ENCODE measurements at places on chromosomes 1 and 21.

GRCh38 chr1:156944268-156944667 is 23.8 kb downstream of the LRRC71 start:
- no peak for DNase-seq

GRCh38 chr21:16578912-16579311 is 849.1 kb downstream of the USP25 start:
- DNase-seq, result no peak

GRCh38 chr1:231691618-231692259 is 65.1 kb downstream of the DISC1 start:
- DNase-seq, result no peak

DNA sequence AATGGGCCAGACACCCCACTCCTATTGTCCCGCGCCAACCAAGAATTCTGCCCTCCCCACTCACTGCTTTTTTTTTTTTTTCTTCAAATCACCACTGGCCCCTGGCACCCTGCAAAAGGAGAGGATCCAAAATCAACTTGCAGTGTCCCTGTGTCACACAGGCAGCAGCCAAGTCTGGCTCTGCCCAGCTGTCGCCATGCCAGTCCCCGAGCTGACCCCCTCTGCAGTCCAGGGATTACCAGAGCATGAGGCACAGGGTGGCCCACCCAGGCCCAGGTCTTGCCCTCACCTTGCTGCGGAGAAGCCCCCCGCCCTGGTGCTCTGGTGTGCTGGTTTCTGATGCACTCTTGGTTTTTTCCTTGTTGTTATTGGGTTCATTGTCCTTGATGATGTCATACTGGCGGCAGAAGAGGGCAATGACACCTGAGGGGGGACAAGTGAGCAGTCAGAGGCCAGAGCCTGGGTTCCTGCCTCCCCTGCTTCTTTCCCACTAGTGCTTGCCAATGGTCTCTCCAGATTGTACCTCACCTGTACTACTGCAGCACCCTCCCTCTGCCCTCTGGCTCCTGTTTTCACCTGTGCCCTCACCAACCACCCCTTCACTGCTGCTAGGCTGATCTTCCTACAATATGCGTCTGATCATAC is 6.2 kb downstream of the FNDC5 start:
- no peak for DNase-seq

- no peak for DNase-seq
Measured at GRCh38 chr1:67662884-67663283, 22.1 kb upstream of the GADD45A start.

GRCh38 chr1:119600561-119600960 is 47.5 kb downstream of the ZNF697 start:
- DNase-seq, result no peak

- no peak for DNase-seq
Measured at GRCh38 chr21:34612557-34612956, 2.4 kb downstream of the RCAN1 start.
